ENCODE measurements at places on chromosomes 16 and 17.

DNA sequence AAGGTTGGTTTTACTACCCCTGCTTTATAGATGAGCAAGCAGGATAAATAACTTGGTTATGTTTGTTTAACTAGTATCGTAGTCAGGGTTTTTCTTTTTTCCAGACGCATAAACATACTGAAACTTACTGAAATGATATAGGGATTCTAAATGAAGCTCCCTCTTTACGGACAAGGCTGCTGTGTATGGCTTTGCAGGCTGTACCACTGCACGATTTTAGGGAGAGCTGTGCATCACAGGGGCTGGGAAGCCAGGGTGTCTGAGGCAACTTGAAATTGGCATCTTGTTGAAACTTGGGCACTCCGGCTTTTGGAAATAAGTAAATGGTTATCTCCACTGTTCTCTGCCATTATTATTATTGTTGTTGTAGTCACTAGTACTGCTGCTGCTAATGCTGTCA lies 218.1 kb upstream of the CDH8 start:
- no peak for DNase-seq

GRCh38 chr16:87678618-87679017 lies 76.3 kb downstream of the JPH3 start:
- DNase-seq = no peak

GRCh38 chr16:27204312-27204915 lies 1.1 kb downstream of the KDM8 start:
- no peak for DNase-seq

DNA sequence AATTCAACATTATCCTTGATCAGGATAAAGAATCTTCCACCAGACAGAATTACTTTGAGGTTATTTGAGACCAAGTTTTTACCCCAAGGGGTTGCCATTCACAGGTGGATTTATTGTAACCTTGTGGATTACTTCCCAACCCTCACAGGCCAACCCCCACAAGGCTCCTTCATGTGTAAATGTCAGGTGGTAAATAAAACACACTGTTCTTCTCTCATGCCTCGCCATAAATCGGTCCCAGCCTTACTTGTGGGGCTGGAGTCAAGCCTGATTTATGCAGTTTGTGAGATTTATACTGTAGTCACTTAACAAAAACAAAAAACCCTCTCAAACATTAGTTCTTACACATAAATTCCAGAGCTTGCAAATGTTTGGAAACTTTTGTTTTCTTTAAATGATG lies 98.6 kb upstream of the IRX3 start:
- no peak for DNase-seq

DNA sequence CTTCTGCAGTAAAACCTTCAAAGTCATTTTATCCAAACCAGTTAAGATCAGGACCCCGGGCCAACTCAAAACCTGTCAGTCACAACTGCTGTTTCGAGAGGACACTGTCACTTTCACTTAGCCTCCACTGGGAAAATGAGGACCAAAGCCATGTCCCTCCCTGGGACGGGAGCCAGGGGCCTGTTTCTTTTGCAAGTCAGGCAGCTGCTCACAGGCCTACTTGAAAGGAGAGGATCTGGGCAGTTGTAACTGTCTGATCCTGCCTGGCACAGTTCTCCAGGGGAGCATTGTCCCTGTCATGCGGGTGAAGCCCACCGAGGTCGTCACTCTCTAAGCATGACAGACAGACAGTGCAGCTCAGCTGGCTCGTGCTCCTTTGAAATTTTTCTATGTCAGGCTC lies 276.2 kb downstream of the NPIPA8 start:
- DNase-seq = no peak

DNA sequence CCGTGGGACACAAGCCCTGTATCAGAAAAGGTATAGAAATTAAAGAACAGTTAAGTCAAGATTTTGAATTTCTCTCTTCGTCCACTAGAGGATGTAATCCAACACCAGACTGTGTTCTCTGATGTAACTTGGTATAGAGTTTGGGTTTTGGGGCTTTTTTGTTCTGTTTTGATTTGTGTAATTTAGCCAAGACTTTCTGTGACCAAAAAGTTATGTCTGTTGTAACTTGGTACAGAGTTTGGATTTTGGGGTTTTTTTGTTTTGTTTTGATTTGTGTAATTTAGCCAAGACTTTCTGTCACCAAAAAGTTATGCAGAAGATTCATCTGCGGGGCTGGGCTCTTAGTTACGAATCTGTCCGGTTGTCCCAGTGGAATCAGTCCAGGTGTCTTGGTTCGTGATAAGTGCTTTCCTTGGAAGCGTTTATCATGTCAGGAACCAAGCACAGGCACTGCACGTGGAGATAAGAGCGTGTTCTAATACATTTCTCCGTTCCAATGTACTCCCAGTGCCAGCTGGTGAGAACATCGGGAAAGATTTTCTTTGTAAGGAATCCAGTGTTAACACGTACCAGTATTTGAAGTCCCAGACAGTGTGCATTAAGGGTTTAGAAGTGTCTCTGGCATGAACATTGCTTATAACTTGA lies 44.1 kb upstream of the SEC14L1 start:
- DNase-seq = no peak

DNA sequence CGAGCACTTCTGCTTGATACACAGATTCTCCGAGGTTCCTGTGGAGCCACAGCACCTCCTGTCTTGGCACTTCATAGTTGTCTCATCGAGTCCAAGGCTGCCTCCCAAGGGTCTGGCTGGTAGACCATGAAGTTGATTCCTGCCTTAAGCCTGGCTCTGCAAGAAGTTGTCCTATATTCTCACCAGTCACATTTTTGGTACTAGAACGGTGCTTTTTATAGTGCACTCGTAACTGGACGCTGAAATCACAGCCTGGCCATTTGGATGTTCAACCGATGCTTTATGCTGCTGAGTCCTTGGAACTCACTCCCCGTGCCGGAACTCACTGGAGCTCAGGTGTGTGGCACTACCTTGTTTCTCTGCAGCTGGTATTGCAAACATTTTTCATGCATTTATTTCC lies 35.6 kb downstream of the RMI2 start:
- no peak for DNase-seq

- DNase-seq = no peak
Measured at GRCh38 chr17:28706471-28707338, 5.0 kb downstream of the PROCA1 start.

Measured in activated T-cell treated with anti-CD3 and anti-CD28 coated beads, Interleukin-2, amount 50 U/mL, for 1 hour (primary cell).